ENCODE measurements at places on chromosomes 1 and 21.

- no peak for DNase-seq
These were observed 285.7 kb upstream of the ZP4 start for GRCh38 chr1:238176441-238176840.

- DNase-seq: no peak
These were observed 32.4 kb downstream of the PSMG1 start for GRCh38 chr21:39150877-39151276.

- DNase-seq: no peak
These were observed 26.9 kb downstream of the KIRREL1 start for GRCh38 chr1:158020259-158020885.

GRCh38 chr1:155320661-155321617 is at the start of gene RUSC1:
Gene RUSC1 (plus strand): TSS chr1:155320894. CDS start chr1:155321774, 880 bp downstream.
- DNase-seq: peak; percentile 54

- DNase-seq: no peak
These were observed 334 bp downstream of the CTH start for GRCh38 chr1:70411360-70411844.

- no peak for DNase-seq
These were observed 85.0 kb upstream of the AK4 start for GRCh38 chr1:65063025-65063424.

GRCh38 chr1:70778934-70779333 is 268.7 kb downstream of the PTGER3 start:
- no peak for DNase-seq

DNA sequence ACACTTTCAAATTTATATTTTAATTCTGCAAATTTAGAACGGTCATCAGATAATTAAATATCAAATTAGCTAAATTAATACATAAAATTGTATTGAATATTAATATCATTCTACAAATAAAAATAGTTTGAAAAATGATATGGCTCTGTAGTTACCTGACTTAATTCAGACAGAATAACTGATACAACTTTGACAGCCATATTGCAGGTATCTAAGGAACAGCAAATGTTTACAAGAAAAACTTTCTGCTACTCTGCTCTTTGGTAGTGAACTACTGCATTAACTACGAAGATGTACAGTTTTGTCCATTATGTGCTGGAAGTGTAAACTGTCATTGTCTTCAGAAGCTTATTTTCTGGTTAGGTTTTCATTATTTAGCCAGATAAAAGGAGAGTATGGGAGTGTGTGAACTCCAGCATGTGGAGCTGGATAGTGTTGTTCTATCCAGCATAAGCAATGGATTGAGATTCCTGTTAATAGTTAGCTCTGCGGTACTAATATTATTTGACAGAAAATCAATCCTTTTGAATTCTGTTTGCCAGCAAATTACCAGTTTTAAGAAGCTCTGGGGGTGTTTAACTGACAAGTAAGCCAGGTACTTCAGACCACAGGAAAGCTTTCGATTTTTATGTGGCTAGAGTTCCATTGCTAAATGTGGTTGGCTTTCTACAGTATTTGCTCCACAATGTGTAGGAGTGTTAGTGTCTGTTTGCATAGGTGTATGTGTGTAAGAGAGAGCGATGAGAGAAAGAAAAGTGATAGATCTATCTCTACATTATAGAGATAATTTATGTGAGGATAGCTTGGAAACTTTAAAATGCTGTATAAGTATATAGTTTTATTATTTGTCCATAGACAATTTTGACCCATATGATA is 247.9 kb downstream of the GRIK1 start:
- DNase-seq: no peak

DNA sequence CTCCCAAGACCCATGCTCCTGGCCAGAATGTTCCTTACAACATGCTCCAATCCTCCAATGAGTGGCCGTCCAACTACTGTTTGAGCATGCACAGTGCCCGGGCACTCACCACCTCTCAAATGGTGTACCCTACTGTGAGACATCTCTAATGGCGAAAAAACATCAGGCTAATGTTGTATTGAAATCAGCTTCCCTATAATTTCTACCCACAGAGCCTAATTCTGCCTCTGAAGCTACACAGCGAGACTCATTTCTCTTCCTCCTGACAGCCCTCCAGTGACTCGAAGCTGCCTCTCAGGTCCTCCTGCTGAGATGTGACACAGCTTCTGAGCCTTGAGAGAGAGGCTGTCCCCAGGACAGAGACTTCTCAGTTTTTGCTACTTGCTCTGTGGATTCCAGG is 130.7 kb downstream of the FAM78B start:
- DNase-seq: no peak

GRCh38 chr1:230561570-230561969 is 80.7 kb upstream of the COG2 start:
- no peak for DNase-seq

DNA sequence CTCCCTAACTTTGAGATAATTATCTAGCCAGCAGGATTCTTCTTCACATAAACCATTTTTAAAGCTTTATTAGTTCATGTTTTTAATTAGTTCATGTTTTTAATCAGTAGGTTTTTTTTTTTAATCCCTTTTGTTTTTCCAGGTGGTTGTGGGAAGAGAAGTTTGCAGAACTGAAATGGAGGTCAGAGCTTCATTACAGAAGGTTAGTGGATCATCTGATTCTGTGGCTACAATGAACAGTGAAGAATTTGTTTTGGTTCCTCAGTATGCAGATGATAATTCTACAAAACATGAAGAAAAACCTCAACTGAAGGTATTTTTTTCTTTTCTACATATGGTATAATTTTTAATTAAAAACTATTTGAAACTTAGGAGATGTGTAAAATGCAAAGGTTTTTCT is 59.7 kb downstream of the RABGAP1L start:
- no peak for DNase-seq

GRCh38 chr1:15876357-15877055 is 29.0 kb downstream of the SPEN start:
- DNase-seq: no peak

DNA sequence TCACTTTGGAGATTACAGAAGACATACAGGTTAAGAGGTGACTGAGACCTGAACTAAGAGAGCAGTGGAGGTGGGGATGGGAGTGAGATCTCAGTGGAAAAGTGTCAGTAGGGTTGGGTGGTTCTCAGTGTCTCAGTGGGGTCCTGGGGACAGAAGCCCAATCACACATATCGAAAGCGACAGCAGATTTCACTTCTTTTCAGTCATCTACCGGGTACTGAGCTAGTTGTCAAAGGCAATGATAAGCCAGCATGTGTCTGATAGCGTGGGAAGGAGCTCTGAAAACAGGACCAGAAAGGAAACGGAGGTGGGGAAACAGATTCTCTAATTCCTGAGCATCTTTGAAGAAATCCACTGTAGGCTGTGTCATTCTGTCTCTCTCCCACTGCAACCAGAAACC is 59.5 kb downstream of the RHOU start:
- no peak for DNase-seq

GRCh38 chr1:221638595-221638994 is 103.3 kb downstream of the DUSP10 start:
- no peak for DNase-seq

DNA sequence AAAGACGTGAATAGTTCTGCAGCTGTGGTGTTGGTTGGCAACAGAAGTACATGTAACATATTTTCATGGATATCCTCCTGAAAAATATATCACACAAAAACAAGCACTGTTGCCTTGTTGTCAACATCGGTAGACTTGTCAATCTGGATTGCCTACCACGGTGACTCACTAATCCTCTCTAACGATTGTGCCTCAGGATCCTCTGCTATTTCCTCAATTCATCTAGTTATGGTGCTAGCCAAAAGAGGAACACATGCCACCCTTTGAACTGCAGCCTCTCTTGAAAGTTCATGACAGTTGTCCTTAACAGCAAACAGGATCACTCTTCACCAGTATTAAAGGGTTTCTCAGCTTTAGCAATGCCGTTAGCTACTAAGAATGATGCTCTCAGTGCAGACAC is 25.7 kb downstream of the RASAL2 start:
- DNase-seq: no peak

- DNase-seq: no peak
These were observed 87.1 kb downstream of the ABCA4 start for GRCh38 chr1:94033849-94034248.

DNA sequence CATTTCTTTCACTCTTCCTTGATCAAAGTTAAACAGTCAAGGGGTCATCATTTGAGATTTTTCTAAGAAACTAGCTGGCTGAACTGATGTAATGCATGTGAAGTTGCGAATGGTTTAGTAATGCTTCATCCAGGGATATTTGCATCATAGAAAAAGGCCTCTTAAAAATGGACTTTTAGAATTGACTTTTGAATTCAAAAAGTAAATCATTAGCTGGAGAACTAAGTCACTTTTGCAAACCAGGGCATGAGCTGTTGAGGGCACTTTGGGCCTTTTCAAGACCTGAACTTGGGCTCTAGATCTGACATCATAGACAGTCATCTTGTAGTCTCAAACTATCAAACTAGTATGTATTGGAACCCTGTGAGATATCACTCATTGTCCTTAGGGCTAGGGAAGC is 85.0 kb downstream of the GRIK1 start:
- no peak for DNase-seq

DNA sequence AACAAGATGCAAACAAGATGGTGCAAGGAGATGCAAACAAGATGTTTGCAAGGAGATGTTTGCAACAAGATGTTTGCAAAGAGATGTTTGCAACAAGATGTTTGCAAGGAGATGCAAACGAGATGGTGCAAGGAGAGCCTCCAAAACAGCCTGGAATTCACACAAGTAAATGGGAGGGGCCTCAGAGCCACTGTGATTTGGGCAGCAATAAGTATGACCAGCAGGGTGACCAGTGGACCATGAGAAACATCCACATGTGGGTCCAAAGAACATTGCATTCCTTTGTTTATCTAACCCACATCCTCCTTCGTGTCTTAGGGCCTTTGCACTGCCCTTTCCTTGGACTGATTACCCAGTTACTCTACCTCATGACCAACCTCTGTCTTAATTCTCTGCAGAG is 162.9 kb downstream of the PLPP3 start:
- no peak for DNase-seq

DNA sequence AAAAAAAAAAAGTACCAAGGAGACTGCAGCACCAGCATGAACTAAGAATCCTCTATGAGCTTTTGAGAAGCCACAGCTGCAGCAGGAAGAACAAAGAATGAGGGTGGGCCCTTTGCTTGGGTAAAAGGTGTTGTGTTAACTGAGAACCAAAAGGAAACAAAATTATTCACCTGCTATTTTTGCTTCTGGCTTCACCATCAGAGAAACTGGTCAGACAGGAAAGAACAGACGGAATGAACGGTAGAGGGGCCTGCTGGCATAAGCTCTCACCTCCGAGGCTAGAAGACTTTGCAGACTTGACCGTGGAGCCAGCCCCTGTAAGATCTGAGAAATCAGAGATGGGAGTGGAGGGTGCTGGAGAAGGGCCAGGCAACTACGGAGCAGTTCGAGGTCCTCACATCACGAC is 27.6 kb downstream of the IL10RB start:
- no peak for DNase-seq

- no peak for DNase-seq
These were observed 61.5 kb upstream of the KLHDC7A start for GRCh38 chr1:18419113-18419844.

- DNase-seq: no peak
These were observed 2.2 kb upstream of the TMEM51 start for GRCh38 chr1:15151377-15151806.

DNA sequence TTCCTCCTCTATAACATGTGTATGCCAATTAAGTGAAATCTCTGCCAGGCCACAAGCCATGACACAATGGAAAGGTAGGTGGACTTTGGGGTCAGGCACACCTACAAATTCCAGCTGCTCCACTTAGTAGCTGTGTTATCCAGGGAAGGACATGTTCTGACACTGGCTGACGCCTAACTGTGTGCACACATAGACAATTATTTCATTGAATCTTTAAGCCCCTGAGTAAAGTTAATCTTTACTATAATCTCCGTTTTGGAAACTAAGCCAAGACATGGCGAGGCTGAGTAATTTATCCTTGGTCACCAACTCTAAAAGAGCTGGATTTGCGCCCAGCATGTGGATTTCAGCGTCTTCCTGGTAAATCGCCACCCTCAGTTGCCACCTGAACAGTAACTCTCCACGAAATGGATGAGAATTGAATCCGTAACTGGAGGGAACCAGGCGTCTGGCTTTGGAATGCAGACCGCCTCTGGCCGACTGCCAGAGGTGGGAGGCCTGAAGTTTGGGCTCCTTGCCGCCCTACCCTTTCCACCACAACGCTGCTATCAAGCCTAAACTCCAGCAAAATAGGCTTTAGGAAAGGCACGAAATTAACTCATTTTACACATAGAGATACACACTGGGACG is 888 bp upstream of the SNRPE start:
- no peak for DNase-seq

DNA sequence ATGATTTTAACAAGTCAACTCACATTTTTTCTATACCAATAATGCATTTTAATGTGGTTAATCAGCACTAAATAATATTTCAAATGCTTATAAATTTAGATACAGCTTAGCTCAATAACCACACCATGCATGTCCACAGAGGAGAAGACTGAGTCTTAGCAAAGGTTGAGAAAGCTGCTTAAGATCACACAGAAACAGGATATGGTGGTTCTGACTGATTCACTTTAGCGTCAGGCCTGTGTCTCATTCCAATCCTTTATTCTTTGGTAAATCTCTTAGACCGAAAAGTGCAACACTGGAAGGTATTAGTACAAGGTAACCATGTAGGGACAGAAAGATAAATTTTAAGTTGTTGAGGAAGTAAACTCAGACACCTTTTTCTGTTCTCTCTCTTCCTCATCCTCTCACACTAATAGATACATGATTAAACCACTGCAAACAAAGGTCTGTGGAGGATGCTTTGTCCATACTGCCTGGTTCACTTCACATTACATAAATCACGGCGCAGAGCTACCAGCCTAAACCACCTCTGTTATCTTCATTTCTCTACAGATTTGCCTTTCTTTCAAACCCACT is 139.0 kb downstream of the DPYD start:
- no peak for DNase-seq

GRCh38 chr1:172902861-172903381 is 147.8 kb downstream of the TNFSF18 start:
- no peak for DNase-seq

- no peak for DNase-seq
These were observed 24.1 kb upstream of the ZSWIM5 start for GRCh38 chr1:45230537-45230936.

DNA sequence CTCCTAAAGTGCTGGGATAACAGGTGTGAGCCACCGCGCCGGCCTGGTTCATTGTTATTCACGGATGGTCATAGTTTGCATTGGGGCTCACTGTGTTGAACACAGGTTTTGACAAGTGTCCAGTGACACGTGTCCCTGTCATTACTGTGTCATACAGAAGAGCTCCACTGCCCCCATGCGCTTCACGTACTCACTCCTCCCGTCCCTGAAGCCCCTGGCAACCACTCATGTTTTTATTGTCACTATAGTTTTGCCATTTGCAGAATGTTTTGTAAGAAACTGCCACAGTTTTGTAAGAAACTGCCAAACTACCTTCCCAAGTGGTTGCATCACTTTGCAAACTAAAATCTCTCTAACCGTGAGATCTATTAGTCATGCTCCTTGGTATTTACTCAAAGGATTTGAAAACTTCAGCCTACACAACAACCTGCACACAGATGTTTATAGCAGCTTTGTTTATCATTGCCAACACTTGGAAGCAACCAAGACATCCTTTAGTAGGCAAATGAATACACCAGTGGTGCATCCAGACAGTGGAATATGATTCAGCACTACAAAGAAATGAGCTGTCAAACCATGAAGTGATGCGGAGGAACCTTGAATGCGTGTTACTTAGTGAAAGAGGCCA is 163.2 kb upstream of the COL6A1 start:
- DNase-seq: no peak

- no peak for DNase-seq
These were observed 29.6 kb upstream of the VPS13D start for GRCh38 chr1:12200208-12200607.
